ENCODE measurements at places on chromosomes 7 and 10. TPM values are rescaled to one million over a fixed set of nuclear protein-coding genes. Genes with fewer than 3 reads are reported as not detected.

Gene OR6B1
- total RNA-seq = not detected

Gene GIMAP2
- not detected for total RNA-seq

Gene DNAH11
- total RNA-seq = 0.20 TPM

Gene ZP3
- total RNA-seq = 20.2 TPM

Gene MRLN
- not detected for total RNA-seq

Gene ZNF487
- 7.0 TPM for total RNA-seq

Gene CYP3A4
- total RNA-seq = not detected

Gene FAM237B
- total RNA-seq = not detected

Gene CCAR1
- 60.4 TPM for total RNA-seq

Gene CAMK2B
- total RNA-seq = 0.12 TPM

Gene HHEX
- 12.7 TPM for total RNA-seq

Gene ZNF248
- 3.8 TPM for total RNA-seq

Gene EN2
- total RNA-seq = 1.0 TPM

Gene SAP25
- total RNA-seq = 0.48 TPM

Gene PPIA
- total RNA-seq = 5,192 TPM

Gene ABCA13
- total RNA-seq = 0.05 TPM

Gene FHIP2A
- 7.6 TPM for total RNA-seq

Gene CPN1
- 0.26 TPM for total RNA-seq

Gene SLC39A12
- total RNA-seq = not detected

Gene UCMA
- not detected for total RNA-seq

Gene SFXN4
- total RNA-seq = 45.8 TPM

Gene EMX2
- total RNA-seq = not detected

All from A549 treated with Mapracorat at 1 μM for 4 hours (cell line).